Amygdala (tissue), 56 donors: ENCODE measurements at places on chromosomes 3 and 15.

DNA sequence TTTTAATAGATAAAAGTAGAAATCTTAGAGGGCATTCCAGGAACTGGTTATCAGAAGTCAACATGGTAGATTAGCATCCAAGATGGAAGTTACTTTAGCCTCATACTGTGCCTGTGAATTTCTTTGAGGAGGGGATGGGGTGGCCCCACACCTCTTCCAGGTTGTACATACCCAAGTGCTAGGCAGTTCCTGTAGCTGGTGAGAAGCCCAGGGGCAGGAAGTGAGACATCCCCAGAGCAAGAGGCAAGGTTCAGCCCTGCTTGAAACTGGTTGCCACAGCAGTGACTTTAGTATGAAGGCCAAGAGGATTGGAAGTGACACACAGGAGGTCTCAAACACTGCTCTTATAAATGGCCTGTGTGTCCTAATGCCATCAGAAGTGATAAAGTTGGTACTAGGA, 11.9 kb downstream of the GTPBP8 start:
- no peak for DNase-seq

DNA sequence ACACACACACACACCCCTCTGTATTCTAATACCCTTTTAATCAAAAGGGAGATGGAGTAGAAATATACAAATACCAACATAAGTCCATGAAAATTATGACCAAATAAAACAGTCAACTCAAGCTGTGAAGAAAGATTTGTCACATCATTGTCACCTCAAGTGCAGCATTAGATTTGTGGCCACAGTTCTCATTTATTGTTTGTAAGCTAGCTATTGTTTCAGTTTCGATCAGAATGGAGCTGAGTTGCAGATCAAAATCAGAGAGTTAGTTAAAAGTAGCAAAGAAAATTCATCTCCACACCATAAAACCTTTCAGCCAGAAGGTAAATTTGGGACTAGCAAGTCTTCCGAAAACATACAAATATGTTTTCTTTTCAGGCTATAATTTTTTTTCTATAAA, 267.7 kb upstream of the LMCD1 start:
- DNase-seq = no peak

DNA sequence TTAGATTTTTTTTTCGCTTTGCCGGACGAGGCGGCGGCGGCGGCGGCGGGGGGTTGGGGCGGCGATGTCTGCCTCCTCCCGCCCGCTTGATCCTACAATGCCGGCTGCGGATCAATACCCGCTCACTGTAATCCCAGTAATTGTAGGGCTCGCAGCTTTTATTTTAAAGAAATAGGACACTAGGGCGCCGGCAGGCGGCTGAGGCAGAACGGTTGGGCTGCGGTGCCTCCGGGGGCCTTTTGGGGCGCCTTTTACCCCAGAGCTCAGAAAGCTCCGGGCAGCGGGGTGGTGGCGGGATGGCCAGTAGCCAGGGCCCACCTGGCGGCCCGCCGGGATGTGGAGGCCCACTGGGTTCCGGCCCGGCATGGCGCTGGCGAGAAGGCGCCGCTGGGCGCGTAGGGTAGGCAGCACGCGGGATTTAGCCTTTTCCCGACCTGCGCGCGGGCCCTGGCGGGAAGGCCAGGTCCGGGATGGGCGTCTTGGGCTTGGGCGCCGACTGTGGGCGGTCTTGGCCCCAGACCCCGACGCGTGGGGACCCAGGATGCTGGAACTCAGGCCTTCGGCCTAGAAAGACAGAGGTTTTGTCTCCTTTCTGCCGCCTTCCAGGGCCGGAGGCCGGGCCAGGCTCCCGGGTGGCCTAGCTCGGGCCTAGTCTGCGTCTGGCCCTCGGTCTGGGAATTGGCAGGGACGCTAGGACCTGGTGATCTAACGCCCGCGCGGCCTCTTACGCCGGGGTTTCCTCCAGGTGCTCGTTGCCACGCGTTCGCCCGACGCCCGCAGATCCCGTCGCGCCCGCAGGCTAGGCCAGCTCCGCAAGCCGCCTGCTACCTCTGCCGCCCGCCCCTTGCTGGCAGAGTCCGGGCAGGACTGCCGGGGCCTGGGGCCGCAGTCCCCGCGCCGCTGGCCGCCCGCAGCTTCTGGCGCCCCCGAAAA, 15.5 kb upstream of the ONECUT1 start:
- DNase-seq = no peak

DNA sequence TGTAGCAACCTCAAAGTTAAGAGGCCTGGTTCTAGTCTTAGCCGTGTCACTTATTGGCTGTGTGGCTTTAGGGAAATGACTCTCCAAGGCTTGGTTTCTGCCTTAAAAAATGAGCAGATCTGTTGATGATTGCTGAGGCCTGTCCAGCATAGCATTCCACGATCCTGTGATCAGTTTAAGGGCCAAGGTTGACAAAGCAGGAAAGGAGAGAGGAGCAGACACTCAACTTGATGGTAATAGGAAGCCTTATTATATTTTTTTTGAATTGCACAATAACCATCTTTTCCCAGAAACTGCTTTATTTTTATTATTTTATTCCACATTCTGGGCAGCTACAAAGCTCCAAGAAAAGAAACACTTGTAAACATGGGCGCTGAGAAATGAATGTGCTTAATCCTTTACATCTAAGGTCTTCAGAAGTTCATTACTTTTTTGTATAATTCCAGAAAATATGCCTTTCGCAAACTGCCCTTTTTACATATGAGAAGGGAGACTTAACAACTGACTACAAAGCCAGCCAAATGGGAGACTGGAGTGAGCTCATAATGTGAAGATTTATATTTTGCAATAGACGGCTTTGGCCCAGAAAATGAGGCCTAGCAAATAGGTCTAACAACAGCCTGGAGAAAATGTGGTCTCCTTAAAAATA, 241.0 kb downstream of the ATP8B4 start:
- DNase-seq = no peak

GRCh38 chr3:183619624-183620251, 15.7 kb upstream of the KLHL24 start:
- DNase-seq = no peak

DNA sequence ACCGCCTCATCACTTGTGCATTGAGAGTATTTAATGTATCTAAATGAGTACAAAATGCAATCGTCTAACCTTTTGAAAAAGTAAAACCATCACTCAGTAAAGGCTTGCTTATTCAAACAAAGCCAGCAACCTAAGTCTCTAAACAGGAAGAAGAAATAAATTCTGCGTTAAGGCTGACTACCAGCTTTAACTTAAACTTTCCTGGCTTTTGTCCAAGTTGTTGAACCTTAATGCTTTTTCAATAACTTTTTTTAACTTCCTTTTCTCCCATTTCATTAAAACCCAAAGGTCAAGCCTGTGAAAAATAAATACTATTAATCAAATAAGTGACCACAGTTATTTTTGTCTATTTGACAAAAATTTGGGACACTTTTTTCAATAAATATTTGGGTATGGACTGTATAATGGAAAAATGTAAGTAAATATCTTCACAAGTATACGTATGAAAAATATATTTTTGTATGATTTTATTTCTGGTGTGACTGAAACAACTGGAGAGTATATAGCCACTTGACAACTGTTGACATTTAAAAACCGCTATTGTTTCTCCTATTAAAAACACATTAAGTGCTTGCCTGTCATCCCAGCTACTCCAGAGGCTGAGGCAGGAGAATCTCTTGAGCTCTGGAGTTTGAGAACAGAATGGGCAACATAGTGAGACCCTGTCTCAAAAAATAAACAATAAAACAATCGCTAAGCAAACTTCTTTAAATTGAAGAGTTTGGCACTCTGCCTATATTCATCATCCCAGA, 2.9 kb downstream of the KLHL24 start:
- no peak for DNase-seq

- DNase-seq = peak; percentile 9
Observed at GRCh38 chr15:75104804-75105557, 81.6 kb downstream of the PPCDC start.

DNA sequence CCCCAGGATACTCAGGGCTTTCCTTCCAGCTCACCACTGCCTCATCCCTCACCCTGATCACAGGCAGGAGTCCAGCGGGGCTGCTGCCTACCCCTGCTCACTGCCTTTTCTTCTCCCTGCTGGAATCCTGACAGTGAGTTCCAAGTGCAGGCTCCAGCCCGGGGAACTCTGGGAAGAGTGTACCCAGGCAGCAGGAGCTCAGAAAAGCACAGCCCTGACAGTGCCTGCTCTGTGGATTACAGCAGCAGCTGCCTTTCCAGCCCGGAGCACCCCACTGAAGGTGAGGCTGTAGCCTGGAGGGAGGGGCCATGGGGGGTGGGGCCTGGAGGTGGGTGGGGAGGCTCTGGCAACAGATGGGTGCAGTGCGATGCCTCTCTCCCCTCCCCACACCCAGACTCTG, 6.1 kb upstream of the JMJD7 start:
- no peak for DNase-seq

DNA sequence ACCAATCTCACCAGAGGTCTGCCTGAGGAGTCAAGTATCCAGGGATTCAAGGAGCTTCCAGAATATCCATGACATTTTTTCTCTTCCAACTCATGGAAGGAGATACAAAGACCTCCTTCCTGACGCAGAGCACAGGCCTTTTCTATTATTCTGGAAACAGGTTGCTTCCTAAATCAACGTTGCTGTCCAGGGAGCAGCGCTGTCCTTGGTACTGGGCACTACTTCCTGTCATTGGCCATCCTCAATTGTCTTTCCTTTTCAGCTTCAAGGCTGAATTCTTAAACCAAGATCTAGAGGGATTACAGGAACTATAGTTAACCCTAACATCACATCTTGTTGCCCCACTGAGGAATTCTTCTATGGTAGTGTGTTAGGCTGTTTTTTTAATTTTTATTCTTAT, 50.4 kb upstream of the TBC1D21 start:
- no peak for DNase-seq

GRCh38 chr3:132457286-132457685, 40.0 kb downstream of the DNAJC13 start:
- DNase-seq = no peak

GRCh38 chr3:56693750-56694149, 10.7 kb upstream of the TASOR start:
- no peak for DNase-seq

- no peak for DNase-seq
Observed at GRCh38 chr3:13025778-13026518, 47.3 kb downstream of the IQSEC1 start.

DNA sequence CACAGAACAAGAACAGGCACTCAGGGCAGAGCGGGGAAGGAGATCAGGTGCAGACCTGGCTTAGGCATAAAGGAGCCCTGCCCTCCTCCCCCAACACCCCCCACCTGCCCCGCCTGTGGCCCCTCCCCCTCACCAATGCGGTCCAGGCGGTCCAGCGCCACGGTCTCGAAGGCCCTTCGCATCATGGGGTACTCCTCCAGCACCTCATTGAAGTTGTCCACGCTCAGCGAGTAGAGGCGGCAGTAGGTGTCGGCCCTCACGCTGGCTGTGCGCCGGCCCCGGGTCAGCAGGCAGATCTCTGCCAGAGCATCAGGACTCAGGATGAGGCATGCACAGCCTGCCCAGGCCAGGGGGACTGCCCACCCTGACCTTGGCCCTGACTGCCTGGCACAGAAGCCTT, 44.8 kb downstream of the HCN4 start:
- no peak for DNase-seq

- DNase-seq = no peak
Observed at GRCh38 chr3:73681198-73681597, 56.5 kb upstream of the PDZRN3 start.

DNA sequence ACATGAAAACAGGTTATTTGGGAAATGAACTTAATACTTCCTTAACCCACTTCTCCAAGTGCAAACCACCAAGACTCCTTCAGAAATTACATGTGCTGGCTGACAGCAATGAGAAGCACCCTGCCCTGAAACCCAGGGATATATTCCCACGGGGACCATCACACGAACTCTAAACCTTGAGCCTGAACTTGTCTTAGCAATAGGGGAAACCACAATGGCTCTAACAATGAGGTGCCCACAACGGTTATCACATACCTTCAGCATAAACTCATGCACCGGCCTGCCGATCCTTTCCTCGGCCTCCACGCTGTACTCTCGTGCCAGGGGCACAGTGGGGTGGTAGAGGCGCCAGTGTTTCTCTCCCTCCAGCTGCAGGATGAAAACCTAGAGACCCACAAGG, 13.4 kb downstream of the RIOX2 start:
- no peak for DNase-seq

DNA sequence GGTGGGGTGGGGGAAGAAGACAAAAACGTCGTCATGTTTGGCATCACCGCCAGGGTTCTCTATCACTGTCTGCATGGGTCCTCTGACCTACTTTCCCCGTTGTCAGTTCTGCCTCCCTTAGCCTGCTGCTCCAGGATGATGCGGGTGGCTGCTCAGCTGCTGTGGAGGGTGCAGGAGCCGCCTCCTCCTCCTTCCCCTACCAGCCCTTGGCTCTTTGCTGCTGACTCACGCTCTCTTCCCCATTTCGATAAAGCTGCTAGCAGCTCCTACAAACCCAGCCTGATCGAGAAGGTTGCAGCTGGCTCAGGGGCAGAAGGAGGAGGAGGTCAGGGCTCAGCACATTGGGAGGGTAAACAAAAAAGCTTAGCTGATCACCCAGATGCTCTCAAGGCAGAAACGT, 49.5 kb upstream of the SEC13 start:
- DNase-seq = no peak

GRCh38 chr3:189841473-189842205, 210.4 kb downstream of the TP63 start:
- no peak for DNase-seq
